NCI-H460 (cell line): ENCODE measurements at places on chromosomes 2 and 18.

DNA sequence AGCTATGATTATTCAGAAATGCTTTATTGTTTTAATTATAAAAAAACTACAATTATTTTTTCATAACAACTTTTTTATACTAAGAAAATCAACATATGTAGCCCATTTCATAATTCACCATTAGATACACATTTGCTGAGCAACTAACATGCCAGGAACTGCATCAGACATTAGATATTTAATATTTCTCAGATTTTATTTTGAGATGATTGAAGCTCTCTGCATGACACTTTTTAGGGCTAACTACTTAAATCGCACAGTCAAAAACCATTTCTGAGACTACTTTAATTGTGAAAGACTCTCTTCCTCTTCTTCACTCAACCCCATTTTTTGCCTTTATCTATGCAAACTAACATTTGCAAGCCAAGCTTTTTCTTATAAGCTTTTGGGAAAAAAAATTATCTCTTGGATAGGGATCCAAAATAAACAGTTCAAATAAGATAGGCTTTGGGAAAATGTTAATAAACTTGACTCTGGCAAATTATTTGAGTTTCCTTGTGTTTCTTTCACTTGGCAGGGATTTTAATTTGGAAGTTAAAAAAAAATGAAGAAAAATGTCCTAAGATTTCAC is 9.1 kb upstream of the COL3A1 start:
- no peak for DNase-seq

- DNase-seq = no peak
These were observed 230.7 kb upstream of the CCDC68 start for GRCh38 chr18:55189972-55190371.

- DNase-seq = no peak
These were observed 64.8 kb upstream of the RBM44 start for GRCh38 chr2:237733677-237734300.

DNA sequence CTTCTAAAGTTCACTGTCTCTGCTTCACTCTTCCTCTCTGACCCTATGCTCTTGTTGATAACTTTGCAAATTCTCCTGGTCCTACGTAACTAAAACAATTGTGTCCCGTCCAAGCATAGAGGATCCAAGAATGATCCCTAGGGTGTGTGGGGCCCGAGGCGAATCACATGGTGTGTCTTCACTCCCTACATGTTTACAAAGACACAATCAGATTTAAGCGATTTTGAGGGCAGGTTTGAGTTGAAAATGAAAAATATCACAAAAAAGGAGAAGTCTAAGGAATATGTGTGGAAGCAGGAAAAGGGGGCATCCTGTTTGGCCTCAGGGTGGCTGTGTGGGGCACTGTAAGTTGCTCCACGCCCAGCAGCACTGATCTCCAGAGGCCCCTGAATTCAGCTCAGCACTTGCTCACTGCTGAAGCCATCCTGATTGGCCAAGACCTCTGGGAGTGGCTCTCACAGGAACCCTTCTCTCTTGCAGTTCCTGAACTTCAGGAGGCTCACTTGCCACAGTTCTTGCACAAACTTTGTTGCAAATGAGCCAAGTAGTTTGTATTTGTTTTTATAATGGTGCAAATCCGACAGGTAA is 363.6 kb downstream of the ZNF521 start:
- DNase-seq = no peak

DNA sequence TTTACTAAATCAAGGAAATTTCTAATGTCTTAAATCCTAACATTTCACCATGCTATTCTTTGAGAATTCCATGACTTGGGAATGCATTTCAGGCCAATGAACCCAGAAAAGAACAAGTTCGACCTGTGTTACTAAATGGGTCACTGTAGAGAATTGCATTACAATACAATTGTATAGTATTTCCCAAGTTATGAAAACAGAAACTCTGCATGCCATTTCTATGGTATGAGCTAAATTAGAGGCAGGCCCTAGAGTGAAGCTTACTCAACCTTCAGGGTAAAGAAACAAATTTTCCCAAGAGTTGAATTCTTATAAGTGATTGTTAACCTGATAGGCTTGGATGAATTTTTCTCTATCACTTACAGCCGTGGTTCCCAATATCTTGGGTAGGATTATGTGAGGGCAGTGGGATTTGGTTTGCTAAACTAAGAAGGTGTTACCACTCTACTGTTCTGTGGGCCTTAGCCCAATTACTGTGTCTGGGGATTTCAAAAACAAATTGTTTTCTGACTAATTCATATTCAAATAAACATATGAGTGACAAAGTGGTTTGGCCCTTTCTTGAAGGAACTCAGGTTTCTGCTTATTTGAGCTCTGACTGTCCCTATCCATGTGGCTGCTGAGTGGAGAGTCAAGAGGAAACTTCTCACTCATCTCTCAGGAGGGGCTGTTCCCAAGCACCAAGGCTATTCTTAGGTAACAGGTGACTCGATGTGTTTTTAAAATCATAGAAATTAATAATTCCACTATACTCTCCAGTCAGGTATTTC is 11.2 kb upstream of the SERPINB7 start:
- DNase-seq = no peak

DNA sequence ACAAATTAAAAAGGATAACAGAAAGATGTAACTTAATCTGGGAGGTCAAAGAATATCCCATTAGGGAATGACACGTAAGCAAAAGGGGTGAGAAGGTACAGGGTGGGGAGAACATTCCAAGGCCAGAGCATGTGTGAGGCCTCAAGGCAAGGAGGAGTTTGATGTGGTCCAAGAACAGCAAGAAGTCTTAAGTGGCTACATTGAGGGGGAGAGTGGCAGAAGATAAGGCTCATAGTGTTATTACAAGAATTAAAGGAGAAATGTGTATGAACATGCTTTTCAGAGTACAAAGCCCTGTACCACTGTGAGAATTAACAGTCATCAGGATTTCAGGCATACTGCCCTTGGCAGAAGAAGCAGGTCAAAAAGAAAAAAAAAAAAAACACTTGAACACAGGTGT is 174.4 kb upstream of the ERBB4 start:
- DNase-seq = no peak

DNA sequence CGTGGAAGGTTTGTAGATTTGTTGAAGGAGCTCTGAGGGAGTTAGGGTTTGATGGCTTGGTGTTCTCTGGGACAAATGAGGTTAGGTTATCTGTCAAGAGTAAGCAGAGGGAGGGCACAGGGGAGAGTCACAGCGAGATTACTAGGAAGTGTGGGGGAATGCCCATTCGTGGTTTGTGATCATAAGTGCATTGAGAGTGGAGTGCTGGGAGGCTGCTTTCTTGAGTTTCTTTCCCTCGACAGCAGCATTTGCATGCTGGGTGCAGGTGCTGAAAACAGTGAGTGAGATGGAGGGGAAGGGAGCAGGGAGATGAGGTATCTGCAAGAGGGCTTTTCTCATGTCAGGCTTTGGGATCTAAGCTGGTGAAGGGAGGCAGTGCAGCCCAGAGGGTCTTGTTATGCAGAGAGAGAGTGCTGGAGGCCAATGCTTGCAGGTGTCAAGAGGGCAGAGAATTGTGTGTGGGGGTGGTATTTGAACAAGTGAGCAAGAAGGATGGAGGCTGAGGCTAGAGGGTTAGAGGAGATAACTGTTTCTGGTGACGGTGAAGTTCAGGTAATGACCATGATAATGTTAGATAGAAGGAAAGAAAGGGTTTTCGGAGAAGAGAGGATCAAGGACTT is 8.8 kb downstream of the RALB start:
- no peak for DNase-seq

DNA sequence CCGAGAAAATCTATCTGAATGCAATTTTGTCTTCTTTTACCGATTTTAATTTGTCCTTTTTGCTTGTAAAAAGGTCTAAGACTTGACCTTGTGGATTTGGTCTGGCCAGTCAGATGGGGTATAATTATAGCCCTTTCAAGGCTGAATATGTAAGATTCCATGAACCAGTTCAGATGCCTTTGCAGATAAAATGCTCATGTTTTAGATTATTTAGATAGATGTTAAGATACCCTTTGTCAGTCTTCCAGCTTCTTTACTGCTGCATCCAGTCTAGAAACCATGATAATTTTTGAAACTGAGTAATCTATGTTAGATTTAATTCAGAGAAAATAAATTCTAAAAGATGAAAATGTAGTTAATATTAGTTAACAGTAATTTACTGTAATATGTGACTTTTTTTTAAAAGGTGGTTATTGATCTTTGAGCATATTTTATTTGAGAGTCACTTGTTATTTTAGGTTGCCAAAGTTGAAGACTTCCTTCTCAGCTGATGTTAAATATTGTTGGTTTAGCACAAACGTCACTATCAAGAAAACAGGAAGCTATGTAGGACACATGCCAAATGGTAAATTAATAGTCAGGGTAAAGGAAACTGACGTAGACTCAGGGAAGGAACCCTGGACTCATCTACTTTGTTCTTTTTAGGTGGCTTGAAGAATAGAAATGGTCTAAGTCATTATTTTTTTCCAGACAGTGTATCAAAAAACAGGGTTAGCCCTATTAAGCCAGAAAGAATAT is 29.8 kb downstream of the BABAM2 start:
- DNase-seq = peak; percentile 54

- no peak for DNase-seq
These were observed 11.7 kb downstream of the GEMIN6 start for GRCh38 chr2:38789691-38790090.

- no peak for DNase-seq
These were observed 140.1 kb upstream of the RND3 start for GRCh38 chr2:150627526-150627925.

DNA sequence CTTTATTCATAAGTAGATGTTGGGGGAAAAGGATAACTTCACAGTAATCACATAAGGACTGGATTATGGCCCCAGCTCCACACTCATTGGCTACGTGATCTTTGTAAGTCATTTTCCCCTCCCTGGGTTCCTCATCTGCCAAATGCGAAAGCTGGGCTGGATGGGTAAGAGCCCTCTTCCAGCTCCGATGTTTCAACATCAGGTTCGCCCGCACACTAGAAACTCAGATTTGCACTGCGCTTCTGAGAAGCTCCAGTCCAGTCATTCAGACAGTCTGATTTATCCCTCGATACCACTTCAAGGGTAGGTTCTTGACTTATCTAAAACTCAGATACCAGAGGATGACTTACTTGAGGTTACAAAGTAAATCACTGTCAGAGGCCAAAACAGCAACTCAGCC is 31.0 kb upstream of the RMDN2 start:
- DNase-seq = no peak

DNA sequence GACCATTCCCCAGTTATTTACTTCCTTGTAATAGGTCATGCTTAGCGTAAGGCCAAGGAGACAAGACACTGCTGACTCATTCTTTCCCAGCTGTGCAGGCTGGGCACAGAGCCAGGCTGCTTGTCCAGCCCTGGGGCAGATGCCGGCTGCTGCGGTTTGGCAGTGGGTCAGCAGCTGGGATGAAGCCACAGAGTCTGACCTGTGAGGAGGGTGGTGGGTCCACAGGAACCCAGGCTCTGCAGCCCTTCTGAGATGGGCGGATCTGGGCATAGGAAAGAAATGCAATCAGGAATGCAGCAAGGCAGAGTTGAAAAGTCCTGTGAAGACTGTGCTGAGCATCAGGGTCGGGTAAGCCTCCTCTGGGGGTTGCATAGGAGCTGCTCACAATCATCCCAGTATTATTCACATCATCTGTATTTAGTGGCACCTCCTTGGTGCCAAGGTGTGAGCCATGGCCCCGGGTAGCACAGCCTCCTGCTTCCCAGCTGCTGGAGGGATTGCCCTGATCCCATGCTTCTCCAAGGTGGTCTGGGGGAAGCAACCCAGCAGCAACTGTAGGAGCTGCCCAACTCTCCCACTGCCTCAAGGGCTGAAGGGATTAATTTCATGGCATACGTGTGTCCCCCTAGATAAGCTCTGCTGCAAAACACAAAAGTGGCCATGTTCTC is 139.0 kb downstream of the DDX1 start:
- peak; percentile 87 for DNase-seq

GRCh38 chr18:77061281-77061945 is 71.2 kb downstream of the MBP start:
- DNase-seq = no peak

DNA sequence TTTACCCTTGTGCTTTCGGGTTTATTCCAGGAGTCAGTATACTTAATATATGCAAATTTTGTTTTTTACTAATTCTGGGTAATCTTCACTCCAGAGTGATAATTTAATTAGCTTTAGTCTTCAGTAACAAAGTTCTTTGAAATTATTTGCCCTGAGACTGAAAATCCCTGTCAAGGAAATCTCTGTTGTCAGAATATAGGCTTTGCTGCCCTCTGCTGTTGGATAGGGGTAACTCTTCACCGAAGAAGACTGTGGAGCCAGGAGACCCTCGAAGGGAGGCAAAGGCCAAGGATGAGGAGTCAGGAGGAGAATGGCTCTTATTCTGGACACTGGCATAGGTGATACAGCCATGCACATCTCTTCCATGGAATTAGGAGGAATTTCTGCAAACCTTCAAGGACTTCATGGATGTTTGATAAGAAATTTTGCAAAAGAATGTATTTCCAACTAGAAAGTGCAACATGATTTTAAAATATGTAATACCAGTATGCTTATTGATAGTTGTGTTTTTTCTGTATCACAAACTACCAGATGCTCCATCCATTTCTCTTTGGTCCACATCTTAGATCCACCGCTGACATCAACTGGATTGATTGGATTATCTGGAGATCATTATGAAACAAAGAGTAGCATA is 182.3 kb downstream of the RDH14 start:
- DNase-seq = peak; percentile 56

- DNase-seq = peak; percentile 28
These were observed 10.7 kb downstream of the USP34 start for GRCh38 chr2:61460163-61460562.

- no peak for DNase-seq
These were observed 75.2 kb upstream of the SMAD7 start for GRCh38 chr18:49025767-49026500.

- no peak for DNase-seq
These were observed 647.5 kb upstream of the SETBP1 start for GRCh38 chr18:44033144-44033701.

DNA sequence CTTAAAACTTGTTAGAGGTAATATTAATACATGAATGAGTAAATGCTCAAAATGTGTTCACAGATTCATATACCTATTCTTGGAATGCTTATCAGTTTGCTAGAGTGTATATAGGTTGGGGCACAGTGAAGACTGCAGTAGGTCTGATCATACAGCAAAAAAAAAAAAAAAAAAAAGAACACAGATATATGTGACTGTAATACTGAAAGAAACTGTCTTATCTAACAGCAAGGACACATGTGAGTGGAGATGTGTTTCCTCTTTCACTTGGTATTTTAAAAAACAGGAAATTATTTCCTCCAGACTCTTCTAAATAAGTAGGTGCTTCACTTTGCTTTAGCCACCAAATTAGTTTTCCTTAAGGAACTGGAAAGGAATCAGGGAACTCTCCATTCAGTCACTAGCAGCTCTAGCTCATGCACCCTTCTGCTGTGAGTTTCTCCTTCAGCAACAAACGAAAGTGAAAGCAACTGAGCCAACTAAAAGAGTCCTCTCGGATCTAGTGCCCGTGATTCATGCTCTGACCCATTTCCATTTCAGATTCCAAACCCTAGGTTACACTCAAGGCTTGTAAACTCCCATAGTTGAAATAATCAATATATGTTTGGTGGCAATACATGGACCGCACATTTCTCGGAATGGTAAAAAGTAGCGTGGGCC is 98.5 kb downstream of the DSEL start:
- DNase-seq = peak; percentile 30
